ENCODE measurements at places on chromosomes 4 and X.

GRCh38 chrX:79138658-79139241 is 5.7 kb upstream of the GPR174 start:
- no peak for DNase-seq

DNA sequence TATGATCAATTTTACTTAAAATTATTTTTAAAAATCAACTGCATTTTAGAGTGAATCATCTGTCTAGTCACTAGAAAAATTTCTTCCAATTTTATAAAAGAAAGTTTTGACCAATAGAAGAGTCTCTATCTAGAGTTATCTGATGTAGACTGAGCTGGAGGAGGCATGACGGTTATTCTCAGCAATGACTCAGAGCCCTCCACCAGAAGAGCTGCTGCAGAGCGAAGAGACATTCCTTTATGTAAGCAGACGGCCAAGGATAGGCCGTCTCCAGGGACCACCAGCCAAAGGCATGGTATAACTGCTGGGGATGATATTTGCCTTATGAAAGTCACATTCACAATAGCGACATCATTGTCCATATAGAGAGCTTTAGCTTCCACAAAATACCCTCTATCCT is 23.0 kb downstream of the LDB2 start:
- DNase-seq = no peak

DNA sequence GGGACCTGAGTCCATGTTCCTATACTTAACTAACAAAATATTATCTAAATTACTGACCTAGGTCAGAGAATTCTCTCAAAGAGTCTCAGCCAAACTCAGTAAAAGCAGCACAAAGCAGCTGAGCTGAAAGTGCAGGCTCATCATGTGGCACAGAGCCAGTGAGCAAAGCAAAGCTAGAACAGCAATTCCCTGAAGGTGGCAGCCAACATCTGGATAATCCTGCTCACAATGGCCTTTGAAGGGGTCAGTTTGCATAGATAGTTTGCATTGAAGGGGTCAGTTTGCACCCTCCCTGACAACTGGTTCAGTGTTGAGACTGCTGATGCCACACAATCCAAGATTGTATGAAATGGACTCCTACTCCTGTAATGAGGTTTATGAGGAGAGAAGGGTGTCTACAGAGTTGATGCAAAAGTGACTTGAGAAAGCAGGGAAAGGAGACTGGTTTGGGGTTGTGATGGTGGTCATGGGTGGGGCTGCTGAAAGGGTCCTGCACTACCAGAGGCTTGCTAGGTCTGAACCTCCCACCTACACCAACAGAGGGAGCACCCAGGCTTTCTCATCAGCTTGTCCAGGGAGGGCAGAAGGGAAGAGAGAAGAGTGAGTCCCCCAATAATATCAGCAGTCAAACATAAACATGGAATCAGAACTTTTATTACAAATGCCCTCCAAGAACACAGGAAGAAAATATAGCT is 39.7 kb downstream of the TRIM61 start:
- no peak for DNase-seq

GRCh38 chr4:70182517-70183167 is 12.9 kb upstream of the ODAM start:
- no peak for DNase-seq

DNA sequence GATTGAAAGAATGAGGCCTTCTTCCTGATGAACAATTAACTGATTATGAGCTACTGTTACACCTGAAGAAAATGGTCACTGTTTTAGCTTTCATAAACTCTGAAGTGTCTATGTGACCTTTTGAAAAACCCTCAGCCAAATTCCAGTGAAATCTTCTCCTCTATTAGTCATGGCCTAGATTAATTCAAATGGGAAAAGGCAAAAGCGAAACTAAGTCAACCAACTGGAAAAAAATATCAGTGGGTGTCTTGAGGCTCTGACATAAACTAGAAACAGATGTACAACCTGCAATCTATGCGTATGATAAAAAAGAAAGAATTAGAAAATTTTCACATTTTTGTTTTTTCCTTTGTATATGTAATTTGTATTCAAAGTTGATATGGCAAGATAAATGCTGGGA is 169.4 kb upstream of the BANK1 start:
- no peak for DNase-seq

- DNase-seq = no peak
Measured at GRCh38 chr4:177235026-177235425, 74.6 kb upstream of the NEIL3 start.

DNA sequence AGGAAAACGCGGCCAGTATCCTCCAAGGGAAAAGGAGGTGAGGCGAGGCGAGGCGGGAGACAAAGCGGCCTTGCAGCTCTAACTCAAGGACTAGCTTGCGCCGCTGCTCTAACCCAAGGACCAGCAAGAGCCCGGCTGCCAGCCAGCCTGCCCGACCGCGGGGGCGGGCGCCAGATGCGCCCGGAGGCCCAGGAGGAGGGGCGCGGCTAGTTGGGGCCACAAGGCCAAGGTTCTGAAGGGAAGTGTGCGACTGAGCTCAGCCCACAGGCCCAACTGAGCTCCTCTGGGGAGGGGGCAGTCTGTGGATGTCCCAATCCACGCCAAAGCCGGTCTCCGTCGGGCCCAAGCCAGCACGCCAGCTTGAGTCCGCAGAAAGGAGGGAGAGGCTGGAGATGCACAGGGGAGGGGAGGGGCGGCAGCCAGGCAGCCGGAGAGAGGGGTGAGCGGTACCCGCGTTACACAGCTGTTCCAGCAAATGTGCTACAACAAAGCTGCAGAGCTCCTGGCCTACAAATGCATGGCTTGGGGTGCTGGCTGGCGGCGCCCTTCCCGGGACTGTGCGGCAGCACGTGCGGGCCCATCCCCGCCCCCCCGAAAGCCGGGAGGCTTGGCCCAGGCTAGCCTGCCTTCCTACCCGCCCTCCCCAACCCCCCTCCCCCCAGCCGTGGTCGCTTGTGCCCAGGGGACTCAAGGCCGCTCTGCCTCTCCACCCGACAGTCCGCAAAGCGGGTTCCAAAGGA is 637 bp downstream of the AMER1 start:
- DNase-seq = no peak

GRCh38 chr4:73308286-73308685 is 49.7 kb upstream of the ANKRD17 start:
- no peak for DNase-seq

- no peak for DNase-seq
Measured at GRCh38 chr4:23931489-23931830, 41.6 kb upstream of the PPARGC1A start.

DNA sequence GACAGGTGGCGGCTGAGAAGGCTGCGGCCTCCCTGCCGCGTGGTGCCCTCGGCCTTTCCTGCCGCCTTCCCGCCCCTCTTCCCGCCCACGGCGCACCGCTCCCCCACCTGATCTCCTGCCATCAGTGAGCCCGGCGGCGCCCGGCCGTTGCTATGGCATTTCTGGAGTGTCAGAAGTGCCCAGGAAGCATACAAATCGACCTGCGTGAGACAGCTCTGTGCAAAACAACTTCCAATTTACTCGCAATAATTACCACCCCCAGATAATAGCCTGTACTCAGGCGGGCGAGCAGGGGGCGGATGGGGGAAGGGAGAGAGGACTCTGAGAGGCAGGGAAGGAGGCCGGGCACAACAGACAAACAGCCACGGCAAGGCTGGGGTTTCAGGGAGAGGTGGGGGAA is 16.6 kb upstream of the ERCC6L start:
- DNase-seq = no peak

GRCh38 chr4:37623940-37624339 is 62.2 kb downstream of the RELL1 start:
- no peak for DNase-seq

GRCh38 chrX:14411326-14411725 is 118.0 kb upstream of the GLRA2 start:
- DNase-seq = no peak

GRCh38 chr4:69874507-69874906 is 14.6 kb upstream of the SULT1E1 start:
- DNase-seq = no peak

DNA sequence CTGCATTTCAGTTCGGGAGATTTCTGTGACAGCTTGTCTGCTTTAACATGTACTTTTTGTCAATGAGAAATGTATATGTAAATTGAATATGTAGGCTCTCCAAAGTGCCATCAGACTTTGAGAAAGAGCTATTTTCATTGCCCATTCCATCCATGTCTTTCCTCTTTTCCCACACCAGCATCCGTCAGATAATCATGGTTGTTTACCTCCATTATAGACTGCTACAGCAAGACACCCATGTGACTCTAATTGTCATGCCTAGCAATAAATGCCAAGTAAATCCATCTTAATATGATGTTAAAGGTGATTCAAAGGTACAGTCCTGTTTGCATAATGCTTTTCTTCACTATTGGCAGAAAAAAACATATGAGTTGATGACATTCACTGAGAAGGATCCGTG is 1019.3 kb upstream of the GRID2 start:
- DNase-seq = no peak

DNA sequence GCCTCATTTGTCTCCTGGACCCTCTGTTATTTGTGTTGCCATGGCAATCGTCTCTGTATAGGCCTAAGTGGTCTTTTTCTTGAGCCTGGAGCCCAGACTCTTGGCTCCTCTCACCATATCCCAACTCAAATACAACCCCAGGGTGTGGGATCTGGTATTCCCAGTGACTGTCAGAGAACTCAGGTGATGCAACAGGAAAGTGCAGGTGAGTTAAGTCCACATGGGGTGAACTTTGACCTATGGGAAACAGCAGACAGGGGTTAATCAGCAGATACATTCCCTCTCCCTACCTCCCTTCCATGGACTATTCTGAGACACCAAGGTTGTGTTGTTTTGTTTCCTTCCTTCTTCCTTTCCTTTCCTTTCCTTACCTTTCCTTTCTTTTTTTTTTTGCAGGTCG is 130.9 kb upstream of the RPS6KA3 start:
- DNase-seq = no peak

DNA sequence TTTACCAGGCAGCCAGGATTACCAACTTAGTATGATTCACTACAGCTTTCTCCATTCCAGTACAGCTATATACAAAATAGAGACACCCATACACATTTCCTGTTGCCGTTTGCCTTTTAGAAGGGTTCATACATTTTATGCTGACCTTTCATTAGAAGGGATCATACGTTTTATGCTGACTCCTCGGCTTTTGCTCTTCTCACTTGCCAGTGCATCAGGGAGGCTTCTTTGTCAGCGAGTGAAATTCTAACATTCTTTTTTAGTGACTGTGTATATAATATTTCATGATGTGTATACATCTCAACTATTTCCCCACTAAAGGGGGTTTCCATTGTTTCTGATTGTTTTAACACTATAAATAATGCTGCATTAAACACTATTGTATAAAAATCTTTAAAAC is 552.6 kb downstream of the TRIML1 start:
- no peak for DNase-seq

DNA sequence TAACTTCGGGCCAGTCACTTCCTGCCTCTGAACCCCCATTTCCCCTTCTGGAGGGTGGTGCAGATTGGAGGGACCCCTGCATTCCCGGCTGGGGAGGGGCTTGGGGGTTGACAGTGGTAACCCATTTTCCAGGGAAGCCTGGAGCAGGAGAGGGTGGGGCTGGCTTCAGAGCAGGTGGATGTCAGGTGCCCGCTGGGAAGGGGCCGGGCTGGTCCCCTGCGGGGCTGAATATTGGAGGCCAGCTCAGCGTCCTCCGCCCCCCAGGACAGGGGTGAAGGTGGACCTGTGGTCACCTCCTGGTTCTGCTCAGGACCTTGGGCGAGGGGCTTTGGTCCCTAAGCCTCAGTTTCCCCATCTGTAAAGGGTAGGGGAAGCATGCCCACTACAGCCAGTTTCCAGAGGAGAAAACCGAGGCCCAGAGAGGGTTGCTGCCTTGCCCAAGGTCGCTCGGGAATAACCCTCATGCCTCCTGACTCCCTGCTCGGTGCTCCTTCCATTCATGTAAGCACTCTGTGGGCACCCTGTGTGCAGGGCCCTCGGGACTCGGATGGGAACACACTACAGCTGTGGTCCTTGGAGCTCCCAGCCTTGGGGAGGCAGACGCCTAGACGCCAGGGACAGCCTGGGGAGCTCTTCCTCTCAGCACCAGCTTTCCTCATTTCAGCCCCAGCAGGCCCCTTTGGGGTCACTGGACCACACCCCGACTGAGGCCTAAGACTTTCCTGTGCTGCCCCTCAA is 683 bp downstream of the MAN2B2 start:
- no peak for DNase-seq

- DNase-seq = no peak
Measured at GRCh38 chr4:110586131-110586850, 36.6 kb downstream of the PITX2 start.

GRCh38 chrX:100083211-100083610 is 326.9 kb downstream of the PCDH19 start:
- DNase-seq = no peak

DNA sequence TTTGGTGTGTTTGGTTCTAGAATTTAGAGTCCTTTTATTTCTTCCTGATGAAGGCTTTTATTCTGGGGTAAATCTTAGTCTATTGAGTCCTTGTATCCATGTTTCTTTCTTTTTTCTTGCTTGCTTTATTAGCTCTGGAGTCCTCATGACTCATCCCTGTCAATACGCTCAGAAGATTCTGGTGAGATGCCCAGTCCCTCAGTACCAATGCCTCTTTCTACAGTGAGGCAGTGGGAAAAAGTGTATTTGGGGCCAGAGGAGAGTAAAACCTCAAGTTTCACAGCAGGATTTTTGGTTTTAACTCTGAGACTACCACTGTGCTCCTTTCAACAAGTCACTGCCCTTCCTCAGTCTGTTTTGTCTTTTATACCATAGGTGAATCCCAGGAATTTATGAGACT is 368.0 kb downstream of the GBA3 start:
- no peak for DNase-seq

- DNase-seq = no peak
Measured at GRCh38 chrX:110671068-110671803, 124.4 kb downstream of the CHRDL1 start.

- no peak for DNase-seq
Measured at GRCh38 chrX:14843666-14844065, 29.2 kb downstream of the FANCB start.

GRCh38 chr4:147339100-147339499 is 141.8 kb upstream of the EDNRA start:
- DNase-seq = no peak

DNA sequence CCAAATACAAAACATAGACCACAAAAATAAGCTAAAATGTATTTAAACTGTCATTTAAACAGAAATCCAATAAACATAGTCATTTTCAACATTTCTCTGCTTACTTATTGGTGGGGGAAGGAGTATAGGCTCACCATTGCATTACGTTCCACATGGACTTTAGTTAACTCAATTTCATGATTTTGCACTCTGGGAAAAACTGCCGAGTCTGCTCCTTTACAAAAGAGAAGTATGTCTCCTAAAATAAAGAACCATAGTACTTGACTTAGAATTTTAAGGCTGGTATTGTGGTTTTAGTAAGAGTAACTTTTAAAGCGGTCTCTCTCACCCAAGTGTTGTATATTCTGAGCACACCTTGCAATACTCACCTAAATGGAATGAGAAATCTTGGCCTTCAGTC is 75.1 kb upstream of the MCF2 start:
- DNase-seq = no peak

GRCh38 chrX:44439242-44439794 is 95.8 kb upstream of the EFHC2 start:
- no peak for DNase-seq
